ENCODE measurements at places on chromosomes 4 and X.

DNA sequence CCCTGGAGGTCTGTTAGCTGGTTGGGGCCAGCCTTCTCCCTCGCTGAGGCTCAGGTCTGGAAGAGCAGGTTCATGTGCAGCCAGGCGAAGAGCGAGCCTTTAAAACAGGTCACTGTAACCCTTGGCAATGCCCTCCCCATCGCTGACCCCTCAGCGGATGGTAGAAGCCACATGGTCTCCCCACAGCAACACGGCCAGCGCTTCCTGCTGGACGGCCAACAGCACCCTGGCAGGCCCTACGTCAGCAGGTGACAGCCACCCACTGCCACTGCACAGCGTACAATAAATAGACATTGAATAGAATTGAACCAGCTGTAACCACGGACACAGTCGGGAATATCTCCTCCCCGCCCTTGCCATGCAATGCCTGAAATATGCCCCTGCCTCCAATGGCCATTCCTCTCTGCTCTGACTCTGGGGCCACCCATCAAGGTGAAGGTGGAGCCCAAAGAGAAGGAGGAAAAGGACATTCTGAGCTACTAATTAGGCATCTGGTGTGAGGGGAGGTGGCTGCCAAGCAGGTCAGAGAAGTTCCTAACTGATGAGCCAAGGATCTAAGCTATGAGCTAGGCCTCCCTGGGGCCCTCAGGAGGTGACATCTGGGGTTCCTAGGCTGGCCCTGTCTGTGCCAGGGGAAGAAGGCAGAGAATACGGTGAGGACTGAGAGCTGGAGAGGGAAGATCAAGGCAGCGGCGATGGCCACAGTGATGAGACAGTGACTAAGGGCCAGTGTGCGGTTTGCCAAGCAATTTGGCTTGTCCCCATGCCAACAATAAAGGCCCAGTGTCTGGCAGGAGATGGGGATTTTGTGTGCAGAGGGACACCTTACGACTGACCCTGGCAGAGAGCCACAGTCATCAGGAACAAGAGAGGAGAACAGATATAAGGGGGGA is 202.3 kb downstream of the BCOR start:
- no peak for DNase-seq

DNA sequence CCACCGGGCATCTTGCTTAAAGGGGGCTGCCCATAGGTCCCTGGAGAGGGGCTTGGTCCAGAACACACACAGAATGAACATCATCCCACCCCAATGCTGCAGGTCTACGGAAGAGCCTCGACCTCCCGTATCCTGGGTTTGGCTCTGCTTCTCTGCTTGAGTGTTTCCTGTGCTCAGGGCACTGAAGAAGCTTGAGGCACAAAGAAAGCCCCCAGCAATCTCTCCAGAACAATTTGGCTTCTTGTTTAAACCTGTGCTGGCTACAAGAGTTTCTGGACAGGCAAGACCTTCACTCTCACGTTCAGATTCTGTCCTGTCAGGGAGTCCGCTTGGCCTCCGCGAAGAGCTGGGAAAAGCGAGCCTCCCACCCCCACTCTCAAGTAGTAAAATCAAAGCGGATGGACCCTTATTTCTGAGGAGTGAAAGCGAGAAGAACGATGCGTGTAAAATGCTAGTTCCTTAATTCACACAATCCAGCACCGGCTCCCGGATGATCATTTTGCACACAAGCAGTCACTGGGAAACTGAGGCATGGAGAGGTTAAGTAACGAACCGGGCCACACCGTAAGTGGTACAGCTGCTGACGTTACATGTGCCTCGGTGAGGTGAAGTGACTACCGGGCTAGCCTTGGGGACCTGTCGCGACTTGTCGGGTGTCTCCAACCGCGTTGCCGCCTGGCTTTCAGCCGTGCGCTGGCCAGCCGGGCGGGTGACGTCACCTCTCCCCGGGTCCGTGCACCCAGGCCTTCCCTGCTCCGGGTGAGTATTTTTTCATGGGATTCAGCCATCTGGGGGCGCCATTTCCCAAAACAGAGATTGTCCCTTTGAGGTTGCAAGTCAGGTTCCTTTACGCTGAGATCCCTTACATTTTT is 3.1 kb upstream of the SFRP2 start:
- no peak for DNase-seq

GRCh38 chr4:144113546-144113945 is 27.0 kb downstream of the GYPA start:
- DNase-seq = no peak

GRCh38 chrX:101931136-101931487 is 715 bp downstream of the ZMAT1 start:
- no peak for DNase-seq

GRCh38 chr4:120555058-120555457 is 367.5 kb downstream of the PRDM5 start:
- no peak for DNase-seq

- DNase-seq = no peak
These were observed 618.8 kb downstream of the GLUD2 start for GRCh38 chrX:121666171-121666570.

DNA sequence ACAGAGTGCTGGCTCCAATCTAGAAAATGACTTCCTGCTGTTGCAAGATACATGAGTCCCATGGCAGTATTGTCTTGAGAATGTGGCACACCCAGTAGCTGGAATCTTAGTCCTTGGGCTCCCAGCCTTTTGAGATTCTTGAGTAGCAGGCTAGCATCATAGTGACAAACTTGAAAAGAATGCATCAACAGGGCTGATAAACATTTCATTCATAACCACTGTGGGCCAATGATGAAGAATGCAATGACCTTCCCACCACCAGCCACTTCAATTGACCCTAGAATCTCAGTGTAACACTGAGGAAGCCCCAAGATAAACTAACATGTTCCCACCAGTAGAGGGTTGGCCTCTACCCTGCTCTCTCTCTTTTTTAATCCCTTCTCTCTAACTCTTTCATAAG is 329.3 kb downstream of the GBA3 start:
- no peak for DNase-seq

GRCh38 chrX:47573341-47574075 is 8.7 kb upstream of the TIMP1 start:
- no peak for DNase-seq

DNA sequence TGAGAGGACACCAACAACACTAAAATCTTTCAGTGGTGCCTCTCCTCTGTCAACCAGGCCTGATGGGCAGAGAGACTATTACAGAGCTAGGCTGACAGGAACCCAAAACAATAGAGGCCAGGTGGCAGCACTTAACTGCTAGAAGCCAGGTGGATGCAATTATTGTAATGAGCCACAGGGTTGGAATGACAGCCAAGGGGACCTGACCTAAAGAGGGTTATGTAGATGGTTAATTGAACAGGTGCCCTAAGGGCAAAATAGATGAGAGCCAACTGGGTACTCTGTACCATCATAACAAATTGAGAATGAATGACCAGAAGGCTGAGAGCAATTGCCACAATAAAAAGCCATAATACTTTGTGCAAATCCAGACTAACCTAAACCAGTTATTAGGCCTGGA is 24.7 kb upstream of the FRAS1 start:
- no peak for DNase-seq

DNA sequence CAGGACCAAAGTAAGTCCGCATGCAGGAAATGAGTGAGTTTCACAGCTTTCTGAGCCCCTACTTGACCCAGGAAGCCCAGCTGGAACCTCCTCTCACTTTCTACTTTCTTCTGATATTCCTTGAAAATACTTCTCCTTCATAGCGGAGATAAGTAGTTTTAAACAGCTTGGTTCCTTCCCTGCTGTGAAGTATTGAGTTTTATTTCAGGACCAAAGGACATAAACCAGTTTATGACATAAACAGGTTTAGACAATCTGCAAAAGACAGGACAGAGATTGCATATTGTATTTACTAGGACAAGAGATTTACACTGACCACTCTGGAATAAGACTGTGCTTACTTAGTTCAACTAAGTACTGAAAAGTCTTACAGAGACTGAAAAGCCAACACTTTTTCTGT is 54.8 kb downstream of the PAGE2 start:
- DNase-seq = no peak

DNA sequence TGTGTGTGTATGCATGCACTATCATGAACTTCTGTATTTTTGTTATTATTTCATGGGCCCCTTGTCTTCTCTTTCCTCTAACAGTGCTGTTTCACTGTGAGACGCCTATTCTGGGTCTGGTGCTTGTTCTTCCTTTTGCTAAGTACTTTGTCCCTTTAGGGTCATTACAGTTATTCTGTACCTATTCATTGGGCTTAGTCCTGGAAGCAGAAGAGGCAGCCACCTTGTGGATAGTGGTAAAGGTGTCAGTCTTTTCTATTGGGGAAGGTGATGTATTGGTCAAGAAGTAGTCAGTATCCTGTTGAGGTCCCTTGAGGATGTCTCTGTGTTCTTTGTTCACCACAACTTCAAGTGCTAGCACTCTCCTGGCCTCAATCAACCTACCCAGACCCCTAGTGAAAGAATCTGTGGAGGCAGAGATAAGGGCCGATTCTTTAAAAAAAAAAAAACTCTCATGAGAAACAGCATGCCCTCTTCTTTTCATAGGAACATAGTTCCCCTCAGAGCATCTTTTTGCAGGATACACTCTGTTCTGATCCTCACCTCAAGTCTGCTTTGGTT is 593.8 kb downstream of the SPRY1 start:
- no peak for DNase-seq

DNA sequence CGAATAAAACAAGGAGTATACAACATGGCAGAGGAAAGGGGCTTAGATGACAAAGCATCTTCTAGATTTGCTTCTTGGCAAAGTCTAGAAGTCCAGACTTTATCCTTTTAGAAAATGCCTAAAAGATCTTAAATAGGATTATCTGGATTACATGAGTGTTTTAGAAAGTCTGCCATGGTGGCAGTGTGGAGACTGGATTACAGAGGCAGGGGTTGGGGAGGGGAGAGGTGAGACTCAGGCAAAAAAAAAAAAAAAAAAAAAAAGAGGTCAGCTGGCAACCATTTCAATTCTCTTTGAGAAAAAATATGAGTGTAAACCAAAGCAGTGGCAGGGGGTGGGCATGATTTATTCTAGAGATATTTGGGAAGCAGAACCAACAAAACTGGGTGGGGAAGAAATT is 17.4 kb downstream of the ZNF827 start:
- no peak for DNase-seq

DNA sequence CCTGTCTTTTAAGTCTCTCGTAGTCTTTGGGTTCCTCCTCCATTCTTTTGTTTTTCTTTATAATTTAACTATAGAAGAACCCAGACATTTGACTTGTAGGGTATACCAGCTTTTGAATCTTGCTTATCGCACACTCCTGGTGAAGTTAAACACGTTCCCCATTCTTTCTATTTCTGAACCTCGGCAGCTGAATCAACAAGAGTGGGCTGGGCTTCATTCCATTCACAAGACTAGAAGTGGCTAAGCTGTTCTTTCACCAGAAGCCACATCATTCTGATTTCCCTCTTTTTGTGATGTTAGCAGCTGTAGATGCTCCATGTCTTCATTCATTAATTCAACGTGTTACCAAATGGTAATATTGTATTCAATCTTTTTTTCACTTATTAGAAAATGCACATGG is 167.9 kb downstream of the CORIN start:
- DNase-seq = no peak

- no peak for DNase-seq
These were observed 1.8 kb downstream of the TBC1D1 start for GRCh38 chr4:37892641-37893040.

GRCh38 chrX:71533516-71533850 is 579 bp downstream of the OGT start:
- DNase-seq = no peak

GRCh38 chr4:31327031-31327430 is 606.9 kb downstream of the PCDH7 start:
- no peak for DNase-seq

DNA sequence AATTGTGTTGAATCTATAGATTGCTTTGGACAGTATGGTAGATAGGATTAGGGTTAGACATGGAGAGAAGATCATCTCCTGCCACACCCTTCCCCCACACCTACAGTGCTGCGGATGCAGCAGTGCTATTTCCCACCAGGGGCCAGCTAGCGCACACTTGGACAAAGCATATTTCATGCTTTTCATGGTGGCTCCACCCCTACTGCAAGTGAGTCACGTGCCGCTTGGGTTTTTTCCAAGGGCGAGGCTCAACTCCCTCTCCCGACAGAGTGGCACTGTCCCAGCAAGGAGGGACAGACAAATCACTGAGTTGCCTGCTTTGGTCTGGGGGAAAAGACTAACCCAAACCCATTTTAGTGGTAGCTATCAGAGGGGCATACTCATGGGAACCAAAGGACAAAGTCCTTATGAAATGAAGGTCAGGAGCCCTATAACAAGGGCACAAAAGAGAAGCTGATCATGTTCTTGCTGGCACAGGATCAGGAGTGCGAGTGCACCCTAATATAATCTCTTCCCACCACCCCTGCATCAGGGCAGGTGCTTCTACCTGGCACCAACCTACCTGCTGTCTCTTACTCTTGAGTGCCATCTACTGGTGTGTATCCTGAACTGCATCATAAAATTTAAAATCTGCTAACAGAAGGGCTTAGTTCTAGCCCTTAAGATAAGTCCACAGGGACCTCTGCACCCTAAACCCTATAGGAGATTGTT is 55.1 kb upstream of the PGAM4 start:
- DNase-seq = no peak

- DNase-seq = no peak
These were observed 3.1 kb downstream of the ZNF827 start for GRCh38 chr4:145935253-145936141.

GRCh38 chrX:53305219-53305995 is 24.0 kb upstream of the IQSEC2 start:
- DNase-seq = no peak

DNA sequence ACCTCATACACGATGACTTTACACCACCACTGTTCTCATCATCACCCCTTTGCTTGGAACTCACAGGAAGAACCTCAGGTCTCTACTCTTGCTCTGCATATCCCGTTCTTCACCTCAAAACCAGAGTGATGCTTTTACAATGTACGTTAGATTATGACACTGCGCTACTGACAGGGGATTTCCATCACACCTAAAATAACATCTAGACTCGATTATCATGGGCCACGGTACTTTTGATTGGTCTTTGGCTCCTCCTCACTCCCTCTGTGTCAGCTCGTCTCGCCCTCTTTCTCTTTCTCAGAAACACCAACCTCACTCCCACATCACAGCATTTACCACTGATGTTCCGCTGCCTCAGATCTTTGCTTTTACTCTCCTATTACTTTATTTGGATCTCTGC is 172.4 kb downstream of the TLL1 start:
- DNase-seq = no peak

GRCh38 chr4:38672397-38673129 is 8.6 kb downstream of the KLF3 start:
- DNase-seq = no peak

- no peak for DNase-seq
These were observed 111.1 kb upstream of the ACSL4 start for GRCh38 chrX:109843963-109844751.

- no peak for DNase-seq
These were observed 1.5 kb downstream of the NHSL2 start for GRCh38 chrX:71912156-71912555.

GRCh38 chr4:95417531-95417930 is 131.2 kb downstream of the UNC5C start:
- DNase-seq = no peak

- peak; percentile 98 for DNase-seq
These were observed 825.6 kb upstream of the INTU start for GRCh38 chr4:126807132-126807531.

- DNase-seq = no peak
These were observed 185.3 kb downstream of the KIT start for GRCh38 chr4:54843106-54843505.

- no peak for DNase-seq
These were observed 408.9 kb downstream of the GLUD2 start for GRCh38 chrX:121456315-121456714.

GRCh38 chrX:69067841-69068240 is 97.4 kb downstream of the PJA1 start:
- no peak for DNase-seq
